DMS153 (cell line): ENCODE measurements at places on chromosomes 12 and 14.
A peak's percentile ranks its signal among the peaks of the same experiment; 100 is the strongest.

GRCh38 chr12:111437816-111438454 lies 32.2 kb downstream of the SH2B3 start:
- DNase-seq: no peak

DNA sequence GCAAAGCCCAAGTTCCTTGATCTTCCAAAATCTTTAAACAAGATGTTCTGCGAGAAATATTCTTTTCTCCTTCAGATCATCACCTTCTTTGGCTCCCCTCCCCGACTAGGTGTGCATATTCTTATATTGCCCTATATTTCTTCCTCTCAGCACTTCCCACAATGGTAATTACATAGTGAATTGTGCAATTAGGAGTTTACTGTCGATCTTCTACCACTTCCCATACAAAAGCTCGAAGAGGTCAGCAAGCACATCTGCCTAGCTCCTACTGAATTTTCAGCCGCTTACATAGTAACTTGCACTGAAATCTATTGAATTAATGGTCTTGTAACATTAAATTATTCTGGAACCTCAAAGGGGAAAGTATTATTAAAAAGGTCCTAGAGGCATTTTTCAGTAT lies 16.7 kb downstream of the OSBPL8 start:
- DNase-seq: no peak

- no peak for DNase-seq
Observed at GRCh38 chr12:13046964-13047363, 2.8 kb downstream of the FAM234B start.

DNA sequence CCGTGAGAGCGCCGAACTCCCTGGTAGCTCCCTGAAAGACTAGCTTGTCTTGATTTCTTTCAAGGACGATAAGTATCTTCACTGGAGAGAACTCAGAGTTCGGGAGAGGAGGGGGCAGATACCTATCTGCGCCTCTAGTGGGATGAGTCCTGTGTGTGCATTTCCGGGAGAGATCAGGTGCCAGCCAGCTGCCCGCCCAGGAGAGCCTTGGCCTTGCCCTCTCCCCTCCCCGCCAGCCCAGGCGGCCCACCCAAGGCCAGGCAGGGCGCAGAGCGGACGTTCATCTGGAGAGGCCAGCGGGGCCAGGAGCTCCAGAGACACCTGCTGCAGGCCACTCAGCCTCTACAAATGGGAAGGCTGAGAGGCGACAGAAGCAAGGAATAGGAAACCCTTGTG lies 1.0 kb downstream of the CD9 start:
- DNase-seq: peak; percentile 37

- peak; percentile 55 for DNase-seq
Observed at GRCh38 chr14:32313844-32314376, 15.2 kb upstream of the AKAP6 start.

DNA sequence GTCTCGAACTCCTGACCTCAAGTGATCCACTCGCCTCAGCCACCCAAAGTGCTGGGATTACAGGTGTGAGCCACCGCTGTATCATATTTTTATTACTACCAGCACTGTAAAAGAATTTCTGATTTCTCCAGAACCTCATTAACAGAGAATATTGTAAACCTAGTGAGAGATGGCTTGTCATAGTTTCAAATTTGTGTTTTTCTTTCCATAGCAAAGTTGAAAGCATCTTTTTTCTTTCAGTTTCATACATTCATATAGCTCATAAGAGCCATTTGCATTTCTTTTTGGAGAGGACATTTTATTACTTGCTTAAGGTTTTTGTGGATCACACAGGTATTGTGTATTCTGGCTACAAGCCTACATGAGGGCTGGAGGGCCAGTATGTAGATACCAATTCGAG lies 58.0 kb downstream of the MIS18BP1 start:
- no peak for DNase-seq

DNA sequence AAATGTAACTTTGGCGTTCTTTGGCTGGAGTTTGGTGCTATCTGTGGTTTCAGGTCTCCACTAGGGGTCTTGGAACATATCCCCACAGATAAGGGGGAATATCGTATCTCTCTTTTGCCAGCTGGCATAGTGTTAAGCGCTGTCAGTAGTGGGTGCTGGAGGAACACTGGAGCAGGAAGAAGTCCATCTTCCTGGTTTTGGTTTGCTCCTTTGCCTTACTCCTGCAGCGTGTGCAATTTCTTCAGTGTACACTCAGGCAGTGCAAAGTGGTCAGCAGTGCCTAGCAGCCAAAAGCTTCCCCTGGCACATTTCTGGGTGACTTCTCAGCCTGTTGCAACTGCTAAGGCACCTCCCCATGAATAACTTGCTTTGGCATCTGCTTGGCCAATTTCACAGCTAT lies 11.7 kb upstream of the RIPK3 start:
- DNase-seq: no peak

DNA sequence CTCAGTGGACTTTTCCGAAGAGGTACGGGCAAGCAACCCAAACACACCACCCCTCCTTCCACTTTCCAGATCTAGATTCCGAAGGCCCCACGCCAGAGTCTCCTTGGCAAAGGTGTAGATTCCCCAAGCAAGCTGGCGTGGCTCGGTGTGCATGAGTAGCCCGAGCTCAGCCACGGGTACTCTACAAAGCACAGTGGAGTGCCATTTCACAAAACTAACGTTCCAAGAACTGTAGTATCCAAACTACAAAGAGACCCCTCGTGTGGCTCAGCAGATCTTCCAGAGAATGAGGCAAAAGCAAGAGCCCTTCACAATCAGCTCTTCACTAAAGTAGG lies 72.1 kb downstream of the FOXN3 start:
- DNase-seq: no peak

GRCh38 chr14:62689733-62690132 lies 355.5 kb downstream of the KCNH5 start:
- DNase-seq: peak; percentile 66

GRCh38 chr12:95218150-95219133 lies 835 bp downstream of the VEZT start:
- DNase-seq: peak; percentile 33

DNA sequence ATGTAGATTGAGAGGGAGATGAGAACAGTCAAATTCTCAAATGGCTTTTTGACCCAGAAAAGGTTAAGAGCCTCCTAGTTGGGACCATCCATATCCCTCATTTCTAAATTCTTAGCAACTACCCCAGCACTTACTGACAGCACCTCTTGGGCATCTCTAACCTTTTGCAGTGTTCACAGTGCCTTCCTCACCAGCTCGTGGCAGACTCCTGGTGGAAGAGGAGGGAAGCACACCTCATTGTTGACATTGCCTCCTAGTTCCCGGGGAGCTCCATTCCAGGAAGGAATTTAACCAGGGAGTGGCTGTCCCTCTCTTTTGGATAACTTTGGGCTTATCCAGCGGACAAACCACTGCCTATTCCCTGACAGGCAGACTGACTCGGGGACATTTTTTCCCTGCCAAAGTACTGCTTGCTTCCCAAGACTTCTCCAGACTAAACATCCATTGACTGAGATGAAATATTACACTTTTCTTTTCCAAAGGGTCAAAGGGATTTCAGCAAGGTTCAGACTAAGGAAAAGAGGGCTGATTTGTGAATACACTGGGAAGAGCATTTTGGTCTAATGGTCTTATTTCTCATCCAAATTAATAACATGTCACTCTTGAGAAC lies 9.0 kb upstream of the OR6J1 start:
- DNase-seq: peak; percentile 7

- no peak for DNase-seq
Observed at GRCh38 chr12:82479511-82479910, 121.2 kb downstream of the METTL25 start.

DNA sequence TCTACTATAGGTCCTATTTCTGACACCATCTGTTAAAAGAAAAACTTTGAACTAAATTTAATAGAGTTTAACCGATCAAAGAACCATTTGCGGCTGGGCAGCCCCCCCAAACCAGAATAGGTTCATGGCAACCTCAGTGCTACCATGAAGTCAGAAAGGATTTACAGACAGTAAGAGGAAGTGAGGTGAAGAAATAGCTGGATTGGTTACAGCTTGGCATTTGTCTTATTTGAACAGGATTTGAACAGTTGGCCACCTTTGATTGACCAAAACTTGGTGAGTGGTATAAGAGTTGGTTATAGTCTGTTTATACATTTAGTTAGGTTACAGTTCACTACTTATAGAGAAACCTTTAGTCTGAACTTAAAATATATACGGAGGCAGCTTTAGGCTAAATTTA lies 88.9 kb downstream of the TXNDC16 start:
- no peak for DNase-seq

GRCh38 chr14:32985866-32986265 lies 47.2 kb downstream of the NPAS3 start:
- DNase-seq: no peak

DNA sequence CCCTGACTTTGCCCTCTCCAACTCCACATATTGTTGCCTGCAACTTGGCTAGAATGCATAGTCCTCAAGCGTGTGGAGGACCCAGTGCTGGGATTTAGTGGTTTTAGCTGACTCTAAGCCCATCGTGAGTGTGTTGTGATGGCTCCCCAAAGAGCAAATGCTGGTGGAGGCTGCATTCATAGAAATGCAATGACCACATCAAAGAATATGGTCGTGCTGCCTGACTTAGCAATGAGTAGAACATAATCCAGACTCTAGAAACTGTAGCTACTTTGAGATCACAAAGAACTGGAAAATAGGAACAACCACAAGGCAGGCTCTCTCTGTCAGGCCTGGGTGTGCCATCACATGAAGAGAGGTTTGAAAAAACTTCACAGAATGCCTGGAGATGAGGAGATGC lies 1.3 kb downstream of the DYRK4 start:
- no peak for DNase-seq

- no peak for DNase-seq
Observed at GRCh38 chr12:117486840-117487659, 125.6 kb upstream of the NOS1 start.

- no peak for DNase-seq
Observed at GRCh38 chr14:83006121-83006670, 1472.5 kb upstream of the SEL1L start.

GRCh38 chr12:10634427-10634826 lies 21.0 kb upstream of the MAGOHB start:
- DNase-seq: no peak

DNA sequence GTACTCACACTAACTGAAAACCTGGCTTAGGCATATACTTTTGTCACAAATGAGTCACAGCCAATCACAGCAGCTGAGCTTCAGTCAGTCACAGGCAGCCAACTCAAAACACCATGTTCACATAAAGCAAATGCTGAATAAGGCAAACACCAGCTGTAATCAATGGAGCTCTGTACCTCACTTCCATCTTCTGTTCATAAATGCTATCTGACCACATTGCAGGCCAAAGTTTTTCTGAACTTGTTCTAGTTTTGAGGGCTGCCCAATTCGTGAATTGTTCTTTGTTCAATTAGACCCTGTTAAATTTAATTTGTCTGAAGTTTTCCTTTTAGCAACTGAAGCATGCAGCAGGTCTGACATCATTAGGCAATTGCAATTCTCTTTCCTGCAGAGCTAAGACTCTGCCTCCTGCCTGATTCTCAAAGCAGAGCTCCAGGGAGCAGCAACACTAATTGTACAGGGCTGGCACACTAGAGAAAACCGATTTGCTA lies 129.9 kb downstream of the WIF1 start:
- no peak for DNase-seq

DNA sequence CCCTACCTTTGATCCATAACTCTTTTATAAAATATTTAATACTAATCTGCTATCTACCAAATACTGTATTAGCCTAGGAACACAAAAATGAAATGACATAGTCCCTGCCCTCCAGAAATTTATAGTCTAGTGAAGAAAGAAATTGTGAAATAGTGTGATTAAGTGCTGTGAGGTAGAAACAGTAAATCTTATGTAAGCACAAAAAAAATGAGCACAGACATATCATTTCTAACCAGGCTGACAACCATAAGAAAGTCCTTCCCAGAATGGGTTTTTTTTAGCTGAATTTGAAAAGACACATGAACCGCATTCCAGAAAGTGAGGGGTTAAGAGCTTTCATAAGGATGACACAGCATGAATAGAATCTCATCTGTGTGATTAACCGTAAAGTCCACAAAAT lies 145.9 kb downstream of the SOX5 start:
- no peak for DNase-seq

DNA sequence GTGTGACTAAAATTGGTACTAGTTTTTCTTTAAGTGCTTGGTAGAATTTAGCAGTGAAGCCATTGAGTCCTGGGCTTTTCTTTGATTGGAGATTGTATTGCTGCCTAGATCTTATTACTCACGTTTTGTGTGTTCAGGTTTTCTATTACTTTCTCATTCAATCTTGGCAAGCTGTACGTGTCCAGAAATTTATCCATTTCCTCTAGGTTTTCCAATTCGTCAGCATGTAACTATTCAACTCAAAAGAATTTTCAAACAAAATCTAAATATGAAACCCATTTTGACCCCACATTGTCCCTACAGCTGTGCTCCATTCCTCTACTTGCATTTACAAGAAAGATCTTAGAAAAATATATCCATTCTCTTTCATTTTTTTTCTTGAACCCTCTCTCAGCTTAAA lies 1613.4 kb upstream of the SEL1L start:
- DNase-seq: no peak

DNA sequence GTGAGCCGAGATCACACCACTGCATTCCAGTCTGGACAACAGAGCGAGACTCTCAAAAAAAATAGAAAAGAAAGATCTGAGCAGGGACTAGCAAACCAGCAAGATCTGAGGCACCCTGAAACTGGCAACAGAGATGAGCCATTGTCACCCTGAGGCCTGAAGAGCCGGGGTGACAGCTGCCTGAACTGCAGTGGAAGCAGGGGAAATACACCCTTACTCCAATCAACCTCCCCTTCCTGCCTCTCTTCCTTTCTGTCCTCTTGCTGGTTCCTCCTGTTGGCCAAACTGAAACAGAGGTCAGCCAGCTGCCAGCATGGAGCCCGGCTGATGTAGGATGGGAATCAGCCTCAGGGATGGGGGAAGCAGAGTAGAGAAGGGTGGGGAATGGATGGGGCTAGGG lies 192.0 kb downstream of the CHST11 start:
- no peak for DNase-seq

- no peak for DNase-seq
Observed at GRCh38 chr14:51566831-51567582, 84.7 kb upstream of the FRMD6 start.

DNA sequence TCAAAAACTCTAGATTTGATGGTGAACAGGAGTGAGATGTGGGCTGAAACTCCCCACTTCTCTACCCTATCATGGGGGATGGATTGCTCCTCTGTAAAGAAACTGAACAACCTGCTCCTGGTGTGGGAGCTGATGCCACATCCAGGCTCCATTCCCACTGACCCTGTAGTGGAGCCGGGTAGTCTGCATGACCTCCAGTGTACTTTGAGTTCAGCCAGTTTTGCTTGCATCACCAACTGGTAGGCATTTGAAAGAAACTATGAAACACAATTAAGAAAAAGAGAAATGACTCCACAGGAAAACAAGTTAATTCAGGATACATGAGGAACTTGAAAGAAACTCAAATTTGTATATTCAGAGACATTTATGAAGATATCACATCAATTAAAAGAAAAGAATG lies 27.3 kb upstream of the EMP1 start:
- no peak for DNase-seq
